ENCODE measurements at places on chromosomes 6 and 20. TPM values are rescaled to one million over a fixed set of nuclear protein-coding genes. Genes with fewer than 3 reads are reported as not detected.
A peak's percentile ranks its signal among the peaks of the same experiment; 100 is the strongest.

DNA sequence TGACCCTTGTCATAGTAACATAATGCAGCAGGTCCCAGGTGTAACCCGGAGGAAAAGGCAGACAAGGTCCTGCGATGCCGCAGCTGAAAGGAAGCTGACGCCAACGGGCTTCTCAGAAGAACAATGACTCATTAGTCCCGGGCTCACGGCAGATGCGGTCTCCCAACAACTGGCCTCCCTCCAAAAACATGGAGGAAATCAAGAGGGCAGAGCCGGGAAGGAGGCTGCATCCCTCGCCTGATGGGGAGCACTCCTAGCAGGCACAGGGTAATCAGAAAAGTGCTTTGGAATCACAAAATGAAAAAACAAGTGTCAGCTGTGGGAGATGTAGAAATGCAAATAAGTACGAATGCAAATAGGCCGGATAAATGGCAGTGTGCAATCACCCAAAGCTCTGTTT, 165.2 kb upstream of the AGPAT4 start:
- no peak overlapping the region for H3K27ac ChIP-seq
- H3K4me3 ChIP-seq = no peak overlapping the region
- H3K36me3 ChIP-seq = no peaks in the 10 kb centered on the region
- no peaks in the 10 kb centered on the region for H3K27me3 ChIP-seq
- no peak for DNase-seq

DNA sequence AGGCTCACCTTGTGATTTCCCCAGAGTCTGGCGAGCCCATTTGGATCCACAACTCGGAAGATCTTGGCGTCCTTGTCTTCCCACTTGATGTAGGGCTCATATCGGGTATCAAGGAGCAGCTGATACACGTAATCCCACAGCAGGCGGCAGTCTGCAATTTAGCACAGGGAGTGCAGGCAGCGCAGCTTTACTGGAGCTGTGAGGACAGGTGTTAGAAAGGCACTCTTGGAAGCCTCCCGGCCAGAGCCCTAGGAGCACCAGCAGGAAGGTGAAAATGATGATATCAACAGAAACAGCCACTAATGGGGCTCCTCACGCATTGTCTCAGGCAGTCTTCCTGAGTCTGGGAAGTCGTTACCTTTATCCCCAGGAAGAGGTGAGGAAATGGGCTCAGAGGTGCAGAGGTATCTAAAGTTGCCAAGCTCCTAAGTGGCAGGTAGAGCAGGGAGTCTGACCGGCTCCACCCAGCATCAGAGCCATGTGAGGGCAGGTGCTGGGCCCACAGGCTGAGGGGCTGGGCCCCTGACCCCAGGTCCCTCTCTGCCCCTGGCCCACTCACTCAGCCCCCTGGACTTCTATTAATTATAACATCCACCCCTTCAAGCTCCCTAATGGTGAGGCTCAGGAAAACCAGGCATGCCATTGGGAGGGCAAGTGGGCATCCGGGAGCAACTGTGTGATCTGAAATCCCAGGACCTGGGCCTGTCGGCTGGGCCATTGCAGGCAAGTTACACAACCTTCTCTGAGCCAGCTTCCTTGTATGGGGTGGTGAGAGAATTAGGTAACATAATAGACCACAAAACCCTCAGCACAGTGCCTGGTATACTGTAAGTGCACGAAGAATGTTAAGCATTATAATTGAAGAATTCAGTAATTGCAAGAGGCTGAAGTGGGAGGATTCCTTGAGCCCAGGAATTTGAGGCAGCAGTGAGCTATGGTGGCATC, 18.3 kb downstream of the ETV7 start:
- H3K4me1 ChIP-seq = peaks cover 11% of the 10 kb centered on the region
- peaks cover 5% of the 10 kb centered on the region for H3K27me3 ChIP-seq
- no peak for DNase-seq
- no peaks in the 10 kb centered on the region for H3K36me3 ChIP-seq

GRCh38 chr6:135300576-135300975, 119.5 kb downstream of the MYB start:
- H3K4me3 ChIP-seq = no peak overlapping the region
- no peak overlapping the region for H3K27ac ChIP-seq
- H3K4me1 ChIP-seq = no peaks in the 10 kb centered on the region

GRCh38 chr6:115120391-115120790, 777.6 kb upstream of the HS3ST5 start:
- no peak overlapping the region for H3K27ac ChIP-seq
- H3K4me3 ChIP-seq = no peak overlapping the region
- no peak for DNase-seq
- no peaks in the 10 kb centered on the region for H3K4me1 ChIP-seq

GRCh38 chr6:118371955-118372354, 176.1 kb upstream of the PLN start:
- no peaks in the 10 kb centered on the region for H3K27me3 ChIP-seq
- H3K4me1 ChIP-seq = no peaks in the 10 kb centered on the region
- H3K4me3 ChIP-seq = no peak overlapping the region
- no peaks in the 10 kb centered on the region for H3K36me3 ChIP-seq
- H3K27ac ChIP-seq = no peak overlapping the region
- DNase-seq = no peak

- H3K4me3 ChIP-seq = no peak overlapping the region
- peaks cover 6% of the 10 kb centered on the region for H3K36me3 ChIP-seq
- no peaks in the 10 kb centered on the region for H3K27me3 ChIP-seq
- peaks cover 5% of the 10 kb centered on the region for H3K4me1 ChIP-seq
- no peak overlapping the region for H3K27ac ChIP-seq
Observed at GRCh38 chr6:1917626-1918371, 308.1 kb downstream of the FOXC1 start.

- H3K27me3 ChIP-seq = peaks cover 17% of the 10 kb centered on the region
- no peak for DNase-seq
- no peaks in the 10 kb centered on the region for H3K36me3 ChIP-seq
- H3K4me3 ChIP-seq = no peak overlapping the region
Observed at GRCh38 chr6:53696341-53696740, 30.8 kb upstream of the KLHL31 start.

DNA sequence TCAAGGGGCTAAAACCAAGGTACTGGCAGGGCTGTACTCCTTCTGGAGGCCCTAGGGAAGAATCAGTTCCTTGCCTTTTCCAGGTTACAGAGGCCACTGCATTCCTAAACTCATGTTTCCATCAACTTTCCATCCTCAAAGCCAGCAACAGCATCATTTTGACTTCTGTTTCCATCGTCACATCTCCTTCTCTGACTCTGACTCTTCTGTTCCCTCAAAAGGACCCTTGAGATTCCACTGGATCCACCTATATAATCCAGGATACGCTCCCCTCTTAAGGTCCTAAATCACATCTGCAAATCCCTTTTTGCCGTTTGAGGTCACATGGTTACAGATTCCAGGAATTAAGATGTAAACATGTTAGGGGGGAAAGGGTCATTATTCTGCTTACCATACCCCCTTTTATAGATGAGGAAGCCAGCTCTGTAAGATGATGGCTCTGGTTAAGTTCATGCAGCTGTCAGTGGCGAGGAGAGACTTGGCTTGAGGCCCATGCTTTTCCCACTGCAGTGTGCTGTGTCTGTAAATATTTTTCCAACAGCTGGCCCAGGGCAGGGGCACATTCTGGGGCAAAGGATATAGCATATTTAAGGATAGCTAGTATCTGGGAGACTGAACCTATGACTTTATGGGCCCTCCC, 114.6 kb downstream of the TNFRSF21 start:
- DNase-seq = no peak
- peaks cover 9% of the 10 kb centered on the region for H3K4me1 ChIP-seq
- H3K36me3 ChIP-seq = no peaks in the 10 kb centered on the region
- H3K27me3 ChIP-seq = no peaks in the 10 kb centered on the region

GRCh38 chr20:56903858-56904257, 274.8 kb downstream of the TFAP2C start:
- H3K4me1 ChIP-seq = no peaks in the 10 kb centered on the region
- H3K27me3 ChIP-seq = no peaks in the 10 kb centered on the region
- no peak overlapping the region for H3K27ac ChIP-seq
- no peak overlapping the region for H3K4me3 ChIP-seq
- no peak for DNase-seq

DNA sequence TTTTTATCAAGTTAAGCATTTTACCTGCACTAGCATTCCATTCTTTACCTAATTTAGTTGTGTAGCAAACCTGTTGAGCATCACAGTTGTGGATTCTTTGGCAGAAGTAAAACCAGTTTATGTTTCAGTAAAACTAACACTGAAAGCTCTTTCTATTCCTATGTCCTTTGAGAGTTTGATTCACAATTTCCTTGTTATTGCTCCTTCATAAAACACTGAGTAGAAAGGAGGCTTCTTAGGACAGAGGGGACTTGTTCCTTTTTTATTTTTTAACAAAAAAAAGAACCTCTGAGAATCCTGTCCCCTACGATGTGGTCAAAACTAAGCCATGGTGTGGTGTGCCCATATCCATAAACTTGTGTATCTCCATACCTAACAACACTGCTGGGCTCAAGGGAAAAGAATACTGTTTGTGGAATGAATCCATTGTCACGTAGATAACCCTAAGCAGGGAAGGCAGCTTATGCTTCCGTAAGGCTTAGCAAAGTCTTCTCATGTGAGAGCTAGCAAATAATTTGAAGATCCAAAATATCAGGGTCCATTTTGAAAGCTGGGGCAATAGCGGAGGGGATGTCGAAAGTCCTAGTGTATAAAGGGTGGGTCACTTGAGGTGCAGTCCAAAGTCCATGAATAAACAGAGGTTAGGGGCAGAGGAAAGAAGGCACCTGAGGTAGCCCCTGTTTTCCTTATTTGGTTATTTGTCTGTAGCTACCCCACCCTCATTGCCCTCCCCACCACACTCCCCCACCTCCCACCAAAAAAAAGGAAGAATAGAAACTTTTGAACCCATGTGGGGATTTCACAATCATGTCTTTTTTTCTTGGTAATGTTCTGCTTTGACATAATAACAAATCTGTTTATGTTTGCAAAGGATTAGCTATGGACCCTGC, 71.0 kb downstream of the PLAGL1 start:
- H3K4me3 ChIP-seq = no peak overlapping the region
- no peaks in the 10 kb centered on the region for H3K27me3 ChIP-seq
- H3K27ac ChIP-seq = no peak overlapping the region
- DNase-seq = no peak

- no peaks in the 10 kb centered on the region for H3K4me1 ChIP-seq
- H3K27me3 ChIP-seq = peaks cover 28% of the 10 kb centered on the region
- no peak overlapping the region for H3K27ac ChIP-seq
- H3K4me3 ChIP-seq = no peak overlapping the region
- DNase-seq = no peak
Observed at GRCh38 chr20:63244468-63244867, 8.8 kb downstream of the BIRC7 start.

- H3K36me3 ChIP-seq = peaks cover 57% of the 10 kb centered on the region
- peak overlapping the region; percentile 50 for H3K27ac ChIP-seq
- peaks cover 23% of the 10 kb centered on the region for H3K4me1 ChIP-seq
- no peak for DNase-seq
Observed at GRCh38 chr6:149513915-149514314, 29.1 kb upstream of the ZC3H12D start.

DNA sequence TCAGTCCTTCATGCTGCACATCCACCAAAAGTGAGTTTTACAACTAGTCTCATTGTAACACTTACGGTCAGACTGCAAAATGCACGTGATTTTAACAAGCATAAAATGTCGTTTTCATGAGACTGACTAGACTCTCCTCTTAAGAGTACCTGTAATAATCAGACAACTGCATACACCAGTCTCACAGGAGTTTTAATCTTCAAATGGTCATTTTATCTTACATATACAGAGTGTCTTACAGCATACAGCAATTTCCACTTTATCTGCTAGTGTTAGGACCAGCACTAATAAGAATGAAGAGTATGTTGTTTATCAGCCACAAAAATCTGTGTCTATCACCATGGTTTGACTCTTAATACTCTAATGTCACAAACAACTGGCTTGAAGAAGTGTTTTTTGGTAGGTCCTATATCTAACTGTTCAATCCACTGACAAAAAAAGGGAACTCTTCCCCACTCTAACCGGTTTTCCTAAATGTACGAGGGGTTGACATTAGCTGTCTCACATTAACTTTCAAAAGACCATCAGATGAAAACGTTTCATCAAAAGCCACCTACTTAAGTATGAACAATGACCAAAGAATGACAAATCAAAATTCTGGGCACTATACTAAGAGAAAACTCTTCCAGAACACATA, 1.5 kb upstream of the ASF1A start:
- no peaks in the 10 kb centered on the region for H3K27me3 ChIP-seq
- H3K4me1 ChIP-seq = peaks cover 60% of the 10 kb centered on the region
- H3K4me3 ChIP-seq = peak overlapping the region; percentile 99
- H3K36me3 ChIP-seq = peaks cover 10% of the 10 kb centered on the region
- DNase-seq = no peak

DNA sequence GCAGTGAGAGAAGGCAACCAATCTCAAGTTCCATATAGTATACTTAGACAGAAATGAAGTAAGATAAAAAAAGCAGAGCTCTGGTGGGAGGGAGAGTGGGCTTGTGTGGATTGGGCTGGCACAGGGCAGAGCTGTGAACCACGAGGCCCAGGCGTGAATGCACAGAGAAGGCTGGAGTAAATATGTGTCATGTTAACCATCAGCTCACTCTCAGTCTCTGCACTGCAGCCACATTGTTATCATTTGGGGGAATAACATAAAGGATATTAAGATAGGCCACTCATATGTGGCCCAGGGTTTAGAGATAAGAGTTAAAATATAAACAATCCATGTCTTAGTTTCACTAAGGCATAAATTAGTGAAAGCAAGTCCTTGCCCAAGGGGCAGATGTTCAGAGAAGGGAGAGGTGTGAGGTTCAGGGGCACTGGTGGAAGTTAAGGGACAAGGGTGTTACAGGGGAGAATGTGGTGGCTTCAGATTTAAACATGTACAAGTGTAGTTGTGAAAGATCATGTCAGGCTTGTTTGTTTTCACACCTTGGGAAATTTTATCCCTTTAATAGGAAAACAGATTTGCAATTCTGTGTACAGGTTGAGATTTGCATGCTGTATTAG, 14.4 kb downstream of the GMPR start:
- DNase-seq = no peak
- H3K36me3 ChIP-seq = no peaks in the 10 kb centered on the region
- no peak overlapping the region for H3K27ac ChIP-seq
- no peaks in the 10 kb centered on the region for H3K4me1 ChIP-seq

GRCh38 chr6:10613077-10613476, 81.3 kb downstream of the C6orf52 start:
- peaks cover 10% of the 10 kb centered on the region for H3K36me3 ChIP-seq
- no peak overlapping the region for H3K4me3 ChIP-seq
- peaks cover 6% of the 10 kb centered on the region for H3K4me1 ChIP-seq

DNA sequence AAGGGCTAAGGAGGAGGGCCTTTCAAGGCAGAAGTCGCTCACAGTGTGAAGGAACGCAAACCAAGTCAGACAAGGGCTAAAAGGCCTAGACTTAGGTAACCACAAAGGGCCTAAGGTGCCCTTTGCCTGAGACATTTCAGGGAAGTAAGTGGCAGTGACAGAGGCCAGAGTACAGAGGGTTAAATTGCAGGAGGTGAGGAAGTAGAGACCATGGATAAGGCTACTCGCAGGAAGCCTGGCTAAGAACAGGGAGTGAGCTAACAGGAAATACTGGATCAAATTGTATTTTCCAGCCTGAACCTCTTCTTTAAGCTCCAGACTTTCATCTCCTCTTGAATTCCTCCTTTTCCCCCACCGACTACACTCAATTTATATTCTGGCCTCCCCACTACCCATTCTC, 16.6 kb downstream of the ZHX3 start:
- H3K27ac ChIP-seq = no peak overlapping the region
- no peaks in the 10 kb centered on the region for H3K36me3 ChIP-seq
- no peak overlapping the region for H3K4me3 ChIP-seq
- H3K27me3 ChIP-seq = no peaks in the 10 kb centered on the region
- peaks cover 4% of the 10 kb centered on the region for H3K4me1 ChIP-seq

The KHDC1L gene
- total RNA-seq = not detected

The PRKN gene
- total RNA-seq = 3.5 TPM

The RRAGD gene
- 5.6 TPM for total RNA-seq

The GJA10 gene
- total RNA-seq = not detected

The TGM3 gene
- total RNA-seq = not detected

The RNF144B gene
- 13.5 TPM for total RNA-seq
